Activated T-cell treated with anti-CD3 and anti-CD28 coated beads, Interleukin-2, amount 50 U/mL, for 48 hours (primary cell): ENCODE measurements at places on chromosomes 4 and X.

DNA sequence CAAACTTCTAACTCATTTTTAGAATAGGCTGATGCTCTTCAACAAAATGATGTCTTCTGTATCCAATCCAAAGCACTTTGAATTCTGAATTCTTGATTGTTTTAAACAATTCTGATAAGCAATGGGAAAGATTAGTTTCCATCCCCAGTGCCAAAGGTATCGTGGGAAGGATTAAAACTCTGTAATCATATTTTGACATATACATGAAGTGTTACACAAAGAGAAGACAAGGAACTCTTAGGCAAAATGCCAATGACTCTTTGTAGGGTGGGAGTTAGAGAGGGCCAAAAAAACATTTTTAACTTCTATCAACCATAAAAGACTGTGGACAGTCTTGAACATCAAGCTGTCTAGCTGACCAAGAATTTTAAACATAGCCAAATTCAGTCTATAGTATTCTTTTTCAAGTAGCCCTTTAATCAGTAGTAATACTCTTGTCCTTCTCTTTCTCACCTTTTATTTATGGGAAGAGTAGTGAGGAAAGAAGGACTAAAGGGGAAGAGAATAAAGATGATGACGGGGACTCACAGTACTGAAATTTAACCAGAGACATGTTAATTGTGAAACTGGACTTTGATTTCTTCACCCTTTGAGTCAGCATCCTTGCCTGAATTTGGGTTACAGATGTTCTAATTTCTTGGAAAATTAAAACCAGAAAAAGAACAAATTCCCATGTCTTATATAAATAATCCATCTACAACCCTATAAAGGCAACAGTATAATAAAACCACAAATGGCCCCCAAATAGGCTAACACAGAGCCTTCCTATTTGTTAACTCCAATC lies 51.8 kb upstream of the VEGFD start:
- DNase-seq = no peak

- DNase-seq = no peak
Measured at GRCh38 chr4:119652998-119653397, 24.4 kb upstream of the PDE5A start.

- no peak for DNase-seq
Measured at GRCh38 chr4:14125375-14126129, 498.0 kb upstream of the BOD1L1 start.

DNA sequence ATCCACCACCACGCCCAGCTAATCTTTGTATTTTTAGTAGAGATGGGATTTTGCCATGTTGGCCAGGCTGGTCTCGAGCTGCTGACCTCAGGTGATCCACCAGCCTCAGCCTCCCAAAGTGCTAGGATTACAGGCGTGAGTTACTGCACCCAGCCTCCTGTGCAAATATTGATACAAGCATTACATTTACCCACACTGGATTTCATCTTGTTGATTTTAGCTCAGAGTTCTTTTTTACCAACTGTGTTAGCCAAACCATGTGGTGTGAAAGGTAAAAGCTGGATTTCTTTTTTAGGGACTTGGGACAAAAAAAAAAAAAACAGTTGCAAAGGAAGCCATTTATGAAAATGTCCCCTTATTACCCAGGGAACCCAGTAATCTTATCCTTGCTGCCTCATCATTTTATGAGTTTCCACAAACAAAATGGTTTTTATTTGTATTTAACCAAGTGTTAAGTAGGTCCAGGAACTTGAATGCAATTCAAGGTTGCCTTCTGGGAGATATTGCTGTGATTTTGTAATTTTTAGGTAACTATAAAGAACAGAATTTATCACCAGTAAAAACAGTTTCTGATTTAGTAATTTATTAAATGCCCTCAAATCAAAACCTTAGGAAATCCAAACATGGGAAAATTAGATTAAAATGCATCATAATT lies 202.5 kb downstream of the PALLD start:
- DNase-seq = no peak
